ENCODE measurements at places on chromosomes 6 and 20. TPM values are rescaled to one million over a fixed set of nuclear protein-coding genes. Genes with fewer than 3 reads are reported as not detected.

DNA sequence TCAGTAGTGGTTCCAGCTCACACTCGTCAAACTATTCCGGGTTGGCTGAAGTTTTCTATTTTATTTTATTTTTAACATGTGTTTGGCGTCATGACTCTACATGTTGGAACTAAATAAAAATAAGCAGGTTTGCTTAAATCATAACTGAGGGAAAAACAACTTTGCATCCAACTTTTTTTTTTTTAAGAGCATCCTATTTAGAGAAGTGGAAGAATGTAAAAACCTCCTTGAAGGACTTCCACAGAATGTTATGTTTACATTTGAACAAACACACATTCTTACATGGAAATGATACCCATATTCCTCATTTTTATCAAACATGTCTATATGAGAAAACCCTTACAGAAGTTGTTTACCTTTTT lies 659 bp downstream of the PRDM1 start:
- no peak for DNase-seq

DNA sequence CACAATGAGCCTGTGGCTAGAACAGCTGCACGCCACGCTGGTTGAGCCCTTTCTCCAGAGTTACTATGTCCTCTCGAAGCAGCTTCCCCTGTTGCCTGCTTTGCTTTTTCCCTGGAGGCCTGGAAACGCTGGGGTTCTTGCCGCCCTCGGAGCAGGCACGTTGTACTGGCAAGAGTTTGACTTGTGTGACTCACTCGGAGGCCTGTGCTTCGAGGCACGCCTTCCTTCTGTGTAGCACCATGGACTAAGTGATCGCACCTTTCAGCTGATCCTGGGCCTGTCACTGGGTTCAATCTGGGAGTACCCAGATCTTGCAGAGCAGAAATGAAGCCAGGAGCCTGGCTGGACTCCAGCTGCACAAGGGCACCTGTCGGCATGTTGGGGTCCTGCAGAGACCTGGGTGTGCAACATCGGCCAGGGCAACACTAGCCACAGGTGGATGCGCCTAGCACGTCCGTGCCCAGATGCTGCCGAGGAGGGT lies 5.2 kb downstream of the INSM1 start:
- DNase-seq: no peak

DNA sequence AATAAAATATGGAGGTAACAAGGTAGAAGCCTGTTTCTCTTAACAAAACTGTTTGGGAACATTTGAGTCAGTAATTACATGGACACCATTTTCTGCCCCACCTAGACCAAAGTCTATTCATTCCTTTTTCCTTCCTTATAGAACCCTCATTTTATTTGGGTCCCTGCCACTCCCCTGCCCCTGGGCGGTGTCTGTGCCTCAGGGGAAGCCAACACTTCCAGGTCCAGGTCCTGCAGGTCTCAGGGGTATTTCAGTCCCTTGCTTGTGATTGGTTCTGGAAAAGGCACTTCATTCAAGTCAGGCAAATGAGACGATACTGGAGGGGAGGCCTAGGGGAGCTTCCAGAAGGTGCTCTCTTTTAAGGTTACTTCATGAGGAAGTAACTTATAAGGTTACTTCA lies 42.3 kb downstream of the SLC35D3 start:
- no peak for DNase-seq

SASH1 gene
- 70.6 TPM for total RNA-seq
